Eye (tissue), 1 donor: ENCODE measurements at places on chromosomes 12 and 14.

DNA sequence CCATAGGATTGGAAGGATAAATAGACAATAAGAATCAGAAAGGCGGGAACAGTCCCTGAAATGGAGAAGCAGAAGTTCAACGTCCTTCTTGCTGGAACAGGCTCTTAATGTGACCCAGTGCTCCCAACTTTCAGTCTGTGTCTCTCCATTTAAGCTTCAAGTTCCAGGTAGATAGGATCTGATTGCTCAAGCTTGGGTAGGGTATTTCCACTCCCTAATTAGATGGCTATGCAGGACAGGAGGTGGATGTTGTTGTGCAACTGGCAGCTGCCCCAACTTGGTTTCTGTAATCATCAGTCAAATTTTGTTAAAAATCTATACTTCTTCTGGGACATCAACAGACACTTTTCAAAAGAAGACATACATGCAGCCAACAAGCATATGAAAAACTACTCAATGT is 266.2 kb downstream of the C12orf75 start:
- no peak for DNase-seq

- peak; percentile 77 for DNase-seq
Observed at GRCh38 chr14:104681689-104682074, 7.7 kb upstream of the INF2 start.

GRCh38 chr12:92775416-92775815 is 72.6 kb downstream of the PLEKHG7 start:
- DNase-seq, result no peak

GRCh38 chr12:125734137-125734536 is 668.9 kb downstream of the AACS start:
- DNase-seq, result no peak

GRCh38 chr12:110224379-110225304 is 56.4 kb upstream of the ATP2A2 start:
- DNase-seq, result peak; percentile 68
